Erythroblast (primary cell): ENCODE measurements at places on chromosomes 12 and 14.

- no peak for DNase-seq
These were observed 33.3 kb downstream of the CFAP54 start for GRCh38 chr12:96522690-96523089.

- DNase-seq = no peak
These were observed 16.8 kb downstream of the GNS start for GRCh38 chr12:64742416-64742815.

- no peak for DNase-seq
These were observed 25.9 kb downstream of the CMKLR1 start for GRCh38 chr12:108313241-108313605.

GRCh38 chr12:61490526-61491498 lies 769.4 kb upstream of the USP15 start:
- no peak for DNase-seq

DNA sequence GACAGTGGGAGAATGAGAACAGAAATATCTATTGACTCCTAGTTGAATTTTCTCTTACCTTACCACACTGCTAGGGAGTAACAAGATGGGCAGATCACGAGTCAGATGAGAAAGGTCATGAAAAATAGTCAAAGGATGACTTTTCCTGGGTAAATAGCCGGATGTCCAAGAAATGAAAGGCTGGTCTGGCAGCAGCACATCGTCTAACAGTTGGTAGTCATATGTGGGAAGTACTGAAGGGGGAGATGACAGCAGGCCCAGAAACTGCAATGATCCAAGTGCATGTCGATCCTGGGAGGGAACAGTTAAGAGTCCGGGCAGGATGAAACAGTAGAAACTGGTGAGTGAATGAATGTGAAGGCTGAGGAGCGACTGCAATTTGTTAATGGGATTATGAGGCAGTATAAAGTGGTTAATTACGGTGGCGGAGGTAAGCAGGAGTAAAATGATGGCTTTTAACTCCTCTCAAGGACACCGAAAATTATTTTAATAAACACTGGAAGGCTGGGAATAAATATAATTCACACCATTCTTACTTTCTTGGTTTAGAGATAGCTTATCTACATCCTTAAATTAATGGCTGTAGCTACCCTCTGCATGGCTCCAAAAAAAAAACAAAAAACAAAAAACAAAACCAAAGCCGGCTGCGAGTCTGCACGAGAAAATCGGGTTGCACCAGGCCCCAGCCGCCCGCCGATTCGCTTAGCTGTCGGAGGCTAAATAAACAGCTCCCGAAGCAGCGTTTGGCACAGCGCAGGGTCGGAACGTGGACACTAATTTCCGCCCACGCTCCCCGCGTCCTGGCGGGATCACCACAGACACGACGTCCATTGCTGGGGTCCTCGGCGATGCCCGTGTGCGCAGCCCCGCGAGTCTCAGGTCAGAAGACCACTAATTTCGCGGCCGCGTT lies 1.0 kb upstream of the ERC1 start:
- DNase-seq = peak; percentile 80

GRCh38 chr12:46160101-46160980 lies 108.5 kb downstream of the SLC38A1 start:
- DNase-seq = peak; percentile 1

DNA sequence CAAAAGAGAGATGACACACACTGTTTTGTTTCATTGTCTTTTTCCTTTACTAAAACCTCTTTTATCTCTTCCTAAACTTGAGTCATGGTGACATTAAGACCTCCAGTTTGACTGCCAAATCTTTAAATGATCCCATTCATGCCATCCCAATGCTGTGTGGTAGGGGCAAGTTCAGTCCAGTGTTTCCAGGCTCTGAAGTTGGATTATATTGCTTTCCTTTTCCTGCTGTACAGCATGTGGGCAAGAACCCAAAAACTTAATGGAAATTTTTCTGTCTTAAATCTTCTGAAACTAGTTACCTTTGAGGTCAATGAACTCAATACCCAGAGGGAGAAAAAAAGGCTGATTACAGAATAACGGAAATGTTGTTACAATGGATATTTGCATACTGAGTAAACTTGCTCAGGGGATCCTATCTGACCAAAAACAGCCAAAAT lies 187.1 kb upstream of the FAR2 start:
- DNase-seq = no peak

GRCh38 chr12:43179486-43179885 lies 372.5 kb downstream of the ADAMTS20 start:
- no peak for DNase-seq

- no peak for DNase-seq
These were observed at the start of gene RHOJ for GRCh38 chr14:63204407-63205043. TSS of gene RHOJ (plus strand) at chr14:63204443. CDS start at chr14:63204870, 427 bp downstream.

GRCh38 chr12:10641735-10642500 lies 28.5 kb upstream of the MAGOHB start:
- DNase-seq = no peak

GRCh38 chr12:15387772-15388171 lies 65.5 kb downstream of the PTPRO start:
- DNase-seq = no peak

GRCh38 chr14:102574281-102575159 lies 17.9 kb upstream of the RCOR1 start:
- DNase-seq = no peak

- no peak for DNase-seq
These were observed 284.6 kb downstream of the BCAT1 start for GRCh38 chr12:24664161-24664880.

GRCh38 chr14:61894452-61895077 lies 132.3 kb downstream of the SNAPC1 start:
- DNase-seq = peak; percentile 46

- no peak for DNase-seq
These were observed 38.0 kb downstream of the CHST11 start for GRCh38 chr12:104494793-104495158.

DNA sequence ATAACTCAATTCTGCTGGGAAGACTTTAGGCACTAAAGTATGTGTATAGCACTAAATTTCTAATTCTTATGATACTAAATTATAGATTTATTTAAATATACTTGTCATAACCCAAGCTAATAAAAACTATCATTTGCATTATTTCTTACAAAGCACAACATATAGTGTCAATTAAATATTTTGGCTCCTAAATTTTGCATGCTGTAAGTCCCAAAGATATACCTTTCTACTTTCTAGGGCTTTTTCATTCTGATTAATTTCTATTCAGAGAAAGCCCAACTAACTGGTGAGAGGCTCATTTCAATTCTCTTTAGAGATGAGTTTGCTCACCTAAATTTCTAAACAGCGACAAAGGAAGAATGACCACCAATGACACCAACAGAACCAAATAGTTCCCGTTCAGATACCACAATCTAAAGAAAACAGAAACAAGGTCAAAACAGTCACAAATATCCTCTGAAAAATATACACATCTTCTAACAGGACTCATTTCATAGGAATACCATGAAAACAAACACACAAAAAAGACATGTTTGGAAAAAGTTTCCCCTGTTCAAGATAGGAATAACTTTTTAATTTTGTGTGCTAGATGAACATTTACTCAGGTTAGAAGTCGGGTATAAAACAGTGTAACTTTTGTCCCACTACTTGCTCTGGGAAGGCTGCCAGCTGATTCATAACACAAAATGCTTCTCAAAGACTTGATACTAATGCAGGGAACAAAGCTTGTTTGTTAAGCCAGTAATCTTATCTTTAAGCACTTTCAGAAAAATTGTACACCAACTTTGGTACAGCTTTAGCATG lies 7.6 kb downstream of the SLC38A2 start:
- DNase-seq = no peak

- peak; percentile 83 for DNase-seq
These were observed 1.8 kb downstream of the MARCHF9 start for GRCh38 chr12:57756406-57757341.

DNA sequence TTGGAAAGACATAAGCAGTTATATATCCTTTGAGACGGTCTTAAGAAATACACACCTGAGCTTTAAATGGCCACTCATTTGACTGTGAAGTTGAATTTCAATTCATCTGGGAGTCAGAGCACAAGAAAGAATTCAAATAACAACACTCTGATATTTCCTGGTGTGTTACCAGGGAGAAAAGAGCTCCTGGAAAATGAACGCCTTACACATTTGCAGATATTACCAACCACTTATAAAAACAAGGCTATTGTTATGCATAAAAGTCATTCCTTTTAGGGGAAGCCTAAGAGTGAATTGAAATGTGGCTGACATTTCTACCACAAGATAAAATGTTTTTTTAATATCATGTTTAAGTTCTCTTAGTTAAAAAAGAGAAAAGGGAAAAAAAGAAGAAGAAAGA lies 229.2 kb upstream of the PLEKHG7 start:
- no peak for DNase-seq

DNA sequence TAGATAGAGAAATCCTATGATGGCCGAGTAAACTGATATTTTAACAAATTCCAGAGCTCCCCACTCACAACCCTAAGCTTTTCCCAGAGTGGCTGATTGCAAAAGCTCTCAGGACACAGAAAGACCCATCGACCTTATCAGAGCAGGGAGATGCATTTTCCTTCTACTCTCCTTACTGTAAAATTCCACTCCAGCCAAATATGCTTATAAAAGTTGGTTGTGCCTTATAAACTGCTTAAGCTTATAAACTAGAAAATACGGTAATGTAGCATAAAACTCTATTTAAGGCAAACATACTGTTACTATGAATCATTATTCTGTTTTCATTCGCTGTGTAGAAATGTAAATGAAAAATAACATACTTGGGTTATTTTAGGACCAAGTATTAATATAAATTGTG lies 41.6 kb upstream of the TRHDE start:
- DNase-seq = no peak

DNA sequence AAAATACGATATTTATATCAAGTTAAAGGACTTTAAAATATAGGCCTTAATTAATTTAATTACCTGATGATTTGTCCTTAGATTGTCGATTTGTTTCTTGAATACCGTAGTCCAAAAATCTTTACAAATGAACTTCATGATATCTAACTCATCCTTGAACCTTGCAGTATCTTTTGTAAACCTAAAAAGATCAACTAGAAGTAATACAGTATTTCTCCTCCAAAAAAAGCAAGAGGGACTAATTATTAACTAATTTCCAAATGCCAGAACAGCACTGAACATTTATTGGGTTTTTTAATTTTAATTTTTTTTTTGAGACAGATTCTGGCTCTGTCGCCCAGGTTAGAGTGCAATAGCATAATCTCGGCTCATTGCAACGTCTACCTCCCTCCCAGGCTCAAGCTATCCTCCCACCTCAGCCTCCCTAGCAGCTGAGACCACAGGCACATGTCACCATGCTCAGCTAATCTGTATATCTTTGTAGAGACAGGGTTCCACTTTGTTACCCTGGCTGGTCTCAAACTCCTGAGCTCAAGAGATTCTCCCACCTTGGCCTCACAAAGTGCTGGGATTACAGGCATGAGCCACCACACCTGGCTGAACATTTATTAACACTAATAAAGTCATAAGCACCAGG lies 11.8 kb downstream of the TRAPPC6B start:
- no peak for DNase-seq

GRCh38 chr14:50088117-50088515 lies 28.3 kb downstream of the VCPKMT start:
- DNase-seq = no peak

DNA sequence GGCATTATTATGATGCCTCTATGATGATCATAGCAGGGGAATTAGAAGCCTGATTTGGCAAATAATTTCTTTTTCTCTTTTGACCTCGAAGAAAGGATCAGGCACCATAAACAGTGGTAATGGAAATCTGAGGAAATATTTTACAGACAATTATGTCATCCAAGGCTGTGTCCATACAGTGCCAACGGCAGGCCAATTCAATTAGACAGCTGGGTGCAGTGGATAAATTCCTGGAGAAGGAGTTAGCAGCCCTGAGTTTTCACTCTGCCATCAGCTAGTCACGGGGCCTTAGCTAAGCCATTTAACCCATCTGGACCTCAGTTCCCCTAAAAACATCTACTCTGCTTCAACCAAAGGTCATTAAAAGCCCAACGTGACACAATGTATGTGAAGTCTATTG lies 4.1 kb downstream of the TPH2 start:
- no peak for DNase-seq
